Neural crest cell (in vitro differentiated cells): ENCODE measurements at places on chromosomes 12 and 14.

DNA sequence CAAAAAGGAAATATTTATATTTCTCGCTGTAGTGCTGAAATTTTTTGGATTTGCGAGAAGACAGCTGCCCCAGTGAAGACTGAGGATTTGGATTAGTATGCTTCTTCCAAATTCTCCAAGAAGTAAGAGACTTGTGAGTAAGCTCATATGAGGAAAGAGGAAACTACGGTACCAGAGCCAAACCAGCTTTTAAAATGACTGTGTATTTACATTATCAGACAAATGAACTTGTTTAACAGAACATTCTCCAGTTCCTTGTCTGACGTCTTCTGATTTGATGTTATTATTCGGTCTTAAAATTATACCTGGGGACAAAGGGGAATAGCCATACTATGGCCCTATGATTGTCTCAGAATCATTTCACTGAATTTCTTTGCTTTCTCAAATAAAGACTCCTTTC is 8.0 kb downstream of the CLEC12B start:
- no peak for DNase-seq

GRCh38 chr14:53325176-53325806 is 172.2 kb upstream of the DDHD1 start:
- no peak for DNase-seq

- DNase-seq: no peak
Measured at GRCh38 chr12:46609273-46609623, 216.5 kb downstream of the SLC38A4 start.

DNA sequence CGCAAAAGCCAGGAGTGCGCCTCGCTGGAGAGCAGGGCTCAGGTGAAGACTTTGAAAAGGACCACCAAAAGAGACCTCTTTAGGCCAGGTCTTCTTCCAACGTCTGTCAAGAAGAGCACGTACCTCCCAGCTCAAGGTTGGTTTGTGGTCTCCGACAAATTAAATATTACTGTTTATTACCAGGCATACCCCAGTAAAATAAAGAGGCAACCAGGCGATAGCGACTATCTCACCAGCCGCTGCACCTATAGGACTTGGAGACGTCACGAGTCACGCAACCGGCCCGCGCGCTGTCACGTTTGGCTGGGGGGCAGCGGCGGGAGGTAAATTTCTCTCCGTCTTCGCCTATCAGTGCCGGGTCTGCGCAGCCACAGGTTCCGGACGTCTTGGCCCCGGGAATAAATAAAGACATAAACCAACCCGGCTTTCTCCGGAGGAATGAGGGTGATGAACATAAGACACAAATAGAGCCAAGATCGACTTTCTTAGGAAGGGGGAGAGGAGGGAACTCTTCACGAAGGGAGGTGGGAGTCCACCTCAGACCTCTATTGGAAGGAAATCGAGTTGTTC is 2.0 kb upstream of the TBX5 start:
- no peak for DNase-seq

DNA sequence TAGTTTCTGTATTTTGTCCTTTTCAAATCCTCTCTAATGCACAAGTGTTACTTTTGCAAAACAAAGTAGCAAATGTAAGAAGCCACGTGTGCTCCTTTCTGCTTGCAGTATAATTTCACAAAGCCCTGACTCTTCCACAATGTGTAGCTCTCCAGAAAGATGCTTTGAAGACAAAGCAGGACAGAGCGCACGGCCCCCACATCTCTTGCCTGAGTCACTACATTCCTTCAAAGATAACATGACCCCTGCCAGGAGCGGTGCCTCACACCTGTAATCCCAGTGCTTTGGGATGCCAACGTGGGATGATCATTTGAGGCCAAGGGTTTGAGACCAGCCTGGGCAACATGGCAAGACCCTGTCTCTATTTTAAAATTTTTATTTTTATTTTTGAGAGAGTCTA is 40.5 kb downstream of the JAG2 start:
- no peak for DNase-seq
